ENCODE measurements at places on chromosomes 6 and 20. TPM values are rescaled to one million over a fixed set of nuclear protein-coding genes. Genes with fewer than 3 reads are reported as not detected.

SLC22A3 gene
- total RNA-seq = not detected

GRCh38 chr6:163177007-163177406, 237.5 kb upstream of the QKI start:
- DNase-seq = no peak

DNA sequence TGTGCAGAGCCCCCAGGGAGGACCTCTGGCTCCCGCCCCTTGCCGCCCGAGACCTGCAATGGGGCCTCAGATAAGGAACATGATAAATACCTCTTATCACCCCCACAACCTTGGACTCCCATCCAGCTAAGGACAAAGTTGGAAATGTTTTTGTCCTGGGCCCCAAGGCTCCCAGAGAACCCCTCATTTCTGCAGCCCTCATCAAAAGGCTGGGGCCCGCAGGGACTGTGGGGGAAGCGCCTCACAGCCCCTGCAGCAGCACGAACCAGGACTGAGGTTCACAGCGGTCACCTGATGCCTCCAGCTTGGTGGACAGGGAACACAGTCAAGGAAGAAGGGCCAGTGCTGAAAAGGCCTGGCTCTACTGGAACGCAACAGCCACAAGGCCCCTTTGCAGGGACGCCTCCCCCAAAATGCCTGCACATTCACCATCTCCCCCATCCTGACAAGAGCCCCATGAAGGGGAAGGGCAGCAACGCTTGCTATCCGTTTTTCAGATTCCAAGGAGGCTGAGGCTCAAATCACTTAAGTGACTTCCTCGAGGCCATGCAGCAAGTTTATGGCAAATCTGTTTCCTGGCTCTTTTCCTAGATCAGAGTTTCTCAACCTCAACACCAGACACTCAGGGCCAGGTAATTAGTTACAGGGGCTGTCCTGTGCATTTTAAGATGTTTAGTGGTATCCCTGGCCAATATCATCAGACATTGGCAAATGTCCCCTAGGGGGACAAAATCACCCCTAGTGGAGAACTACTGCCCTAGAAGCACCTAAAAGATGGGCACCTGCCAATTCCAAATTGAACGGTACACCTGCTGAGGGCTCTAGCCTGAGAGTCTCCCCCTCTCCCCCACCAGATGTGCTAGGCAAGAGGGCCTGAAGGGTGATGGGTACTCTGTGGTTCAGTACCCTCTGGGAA, 10.6 kb downstream of the TFEB start:
- DNase-seq = no peak

ALDH8A1 gene
- 0.95 TPM for total RNA-seq
